ENCODE measurements at places on chromosomes 6 and 20. TPM values are rescaled to one million over a fixed set of nuclear protein-coding genes. Genes with fewer than 3 reads are reported as not detected.

Gene DDO
- total RNA-seq: 0.66 TPM

Gene COL9A3
- 0.43 TPM for total RNA-seq

Gene CD40
- total RNA-seq: 0.66 TPM

Gene FAXC
- total RNA-seq: 0.14 TPM

Gene CCM2L
- not detected for total RNA-seq

Gene ARG1
- not detected for total RNA-seq

Gene PPIL6
- total RNA-seq: 1.8 TPM

Gene CPXM1
- 0.72 TPM for total RNA-seq

Gene COL11A2
- 0.22 TPM for total RNA-seq

Gene TRIM38
- total RNA-seq: 9.4 TPM

Gene ZSWIM3
- total RNA-seq: 5.2 TPM

Gene MEP1A
- not detected for total RNA-seq

Gene ZNF343
- 13.9 TPM for total RNA-seq

Gene LKAAEAR1
- 0.43 TPM for total RNA-seq

Gene SLPI
- not detected for total RNA-seq

Gene PLAGL1
- total RNA-seq: 23.3 TPM

Gene PSMB1
- 265 TPM for total RNA-seq

Gene CLPSL2
- total RNA-seq: not detected

Gene MAFB
- 0.22 TPM for total RNA-seq

Gene LGSN
- not detected for total RNA-seq

Gene PRND
- not detected for total RNA-seq

Gene FLOT1
- total RNA-seq: 107 TPM

Gene SLA2
- not detected for total RNA-seq

Measured in placental pericyte (primary cell).